ENCODE measurements at places on chromosomes 1 and 21. TPM values are rescaled to one million over a fixed set of nuclear protein-coding genes. Genes with fewer than 3 reads are reported as not detected.

Gene UTS2
- total RNA-seq, result not detected

Gene ODR4
- 15.7 TPM for total RNA-seq

- no peak for DNase-seq
Observed at GRCh38 chr21:29788752-29789151, 151.0 kb downstream of the GRIK1 start.

DNA sequence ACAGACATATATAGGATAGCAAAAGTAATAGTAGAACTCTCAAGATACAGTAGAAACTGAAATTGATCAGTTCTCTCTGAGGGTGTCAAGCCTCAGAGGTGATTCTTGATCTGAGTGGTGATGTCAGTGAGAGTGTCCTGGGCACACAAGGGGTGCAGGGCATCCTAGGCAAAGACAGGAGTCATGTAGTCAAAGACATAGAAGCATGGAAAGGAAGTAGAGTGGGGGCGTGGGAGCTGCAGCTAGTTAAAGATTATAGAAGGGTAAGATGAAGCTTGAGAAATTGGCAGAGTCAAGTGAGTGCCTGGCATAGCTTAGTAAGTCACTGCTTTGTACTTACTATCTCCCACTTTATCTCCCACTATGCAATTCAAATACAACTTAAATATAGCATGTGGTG lies 22.8 kb downstream of the CDC7 start:
- no peak for DNase-seq

All from left cardiac atrium (tissue), 4 donors.